ENCODE measurements at places on chromosomes 16 and 17.
A peak's percentile ranks its signal among the peaks of the same experiment; 100 is the strongest.

DNA sequence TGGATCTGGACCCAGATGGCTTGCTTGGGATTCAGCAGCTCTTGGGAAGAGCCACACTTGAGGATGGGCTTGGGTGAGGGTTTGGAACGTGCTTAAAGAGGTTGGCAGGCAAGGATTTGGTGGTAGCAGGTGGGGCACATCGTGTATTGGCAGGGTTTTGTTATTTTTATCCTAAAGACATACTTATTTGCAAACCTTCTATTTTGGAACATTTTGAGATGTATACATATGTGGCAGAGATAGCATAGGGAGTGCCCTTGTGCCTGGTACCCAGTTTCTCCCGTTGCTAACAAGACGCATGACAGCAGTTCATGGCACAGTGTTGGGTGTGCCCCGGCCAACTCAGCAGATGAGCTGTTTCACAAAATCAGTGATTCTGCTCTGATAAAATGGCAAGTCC, 9.1 kb downstream of the BANP start:
- DNase-seq, result no peak

- no peak for DNase-seq
Observed at GRCh38 chr16:3171181-3171854, 16.7 kb upstream of the OR1F1 start.

DNA sequence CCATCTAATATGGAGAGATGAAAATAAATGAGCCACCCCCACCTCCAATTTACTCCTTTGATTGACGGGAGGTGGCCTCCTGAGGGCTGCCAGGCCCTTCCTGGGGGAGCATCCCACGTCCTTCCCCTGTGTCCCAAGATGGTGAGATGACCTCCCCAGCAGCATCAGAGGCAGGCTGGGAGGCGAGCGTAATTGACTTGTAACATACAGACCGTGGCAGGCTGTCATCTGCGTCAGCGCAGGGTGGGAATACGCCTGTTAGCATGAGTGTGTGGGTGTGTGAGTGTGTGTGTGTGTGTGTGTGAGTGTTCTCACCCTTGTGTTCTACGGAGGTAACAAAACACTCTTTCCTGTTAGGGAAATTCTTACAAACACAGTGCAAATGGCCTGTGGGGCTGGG, 156.9 kb upstream of the CIBAR2 start:
- no peak for DNase-seq

GRCh38 chr17:71003736-71004135, 834.4 kb downstream of the KCNJ2 start:
- no peak for DNase-seq

DNA sequence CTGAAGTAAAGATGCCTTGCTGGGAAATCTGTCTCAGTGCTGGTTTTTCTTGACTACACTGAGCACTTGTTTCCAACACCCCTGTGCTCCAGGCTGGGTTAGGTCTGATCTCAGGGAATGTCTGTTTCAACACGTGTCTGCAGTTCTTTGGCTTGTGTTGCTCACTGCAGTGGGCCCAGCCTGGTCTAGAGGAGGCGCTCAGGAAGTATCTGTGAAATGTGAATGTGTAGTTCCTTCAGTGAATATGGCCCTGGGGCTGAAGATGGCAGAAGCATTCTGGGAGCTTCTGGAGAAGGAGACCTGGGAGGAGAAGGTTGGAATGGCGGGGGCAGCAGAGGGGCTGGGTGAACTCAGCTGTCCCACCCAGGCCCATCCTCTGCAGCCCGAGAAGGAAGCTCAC, 8.1 kb upstream of the YPEL3 start:
- no peak for DNase-seq

DNA sequence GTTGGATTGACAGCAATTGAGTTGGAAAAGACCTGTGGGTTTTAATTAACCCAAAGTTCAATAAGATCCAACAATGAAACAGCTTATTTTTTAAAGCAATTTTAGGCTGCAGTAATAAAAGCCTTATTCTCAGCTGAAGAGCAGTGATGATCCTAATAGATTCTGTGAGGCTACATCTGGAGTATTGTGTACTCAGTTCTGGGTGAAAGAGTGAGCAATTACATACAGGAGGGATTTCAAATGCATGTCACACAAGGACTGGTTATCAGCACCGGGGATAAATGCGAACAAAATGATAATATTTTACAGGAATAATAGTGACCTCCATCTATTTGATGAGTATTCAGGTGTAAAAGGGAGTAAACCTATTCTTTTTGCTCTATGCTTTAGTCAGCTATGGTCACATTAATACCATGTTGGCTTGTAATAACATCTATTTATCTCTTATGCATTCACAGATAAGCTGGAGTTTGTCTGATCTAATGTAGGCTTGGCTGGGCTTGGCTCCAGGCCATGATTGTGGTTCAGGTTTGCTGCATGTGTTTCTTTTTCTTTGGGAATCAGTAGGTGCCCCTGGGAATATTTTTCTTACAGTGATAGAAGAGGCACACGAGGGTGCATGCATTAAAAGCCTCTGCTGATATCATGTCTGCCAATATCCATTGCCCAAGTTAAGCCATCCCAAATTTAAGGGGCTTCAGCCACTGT, 22.2 kb upstream of the TOX3 start:
- DNase-seq, result peak; percentile 71

GRCh38 chr16:85134076-85134788, 22.0 kb upstream of the CIBAR2 start:
- no peak for DNase-seq

DNA sequence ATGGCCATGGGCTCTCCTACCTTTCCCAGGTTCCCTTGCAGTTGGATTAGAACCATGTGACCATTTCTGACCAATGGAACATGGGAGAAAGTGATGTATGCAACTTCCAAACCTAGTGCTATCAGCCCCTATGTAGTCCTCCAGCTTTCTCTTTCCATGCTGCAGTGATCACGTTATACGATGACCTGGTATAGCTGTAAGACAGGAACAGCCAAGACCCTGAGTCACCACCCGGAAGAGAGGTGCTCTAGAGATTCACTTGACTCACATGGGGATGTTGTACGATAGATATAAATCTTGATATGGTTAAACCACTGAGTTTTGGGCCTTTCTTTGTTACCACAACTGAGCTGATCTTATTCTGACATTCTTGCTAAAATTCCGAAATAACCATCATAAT, 65.1 kb downstream of the NOG start:
- DNase-seq, result no peak

DNA sequence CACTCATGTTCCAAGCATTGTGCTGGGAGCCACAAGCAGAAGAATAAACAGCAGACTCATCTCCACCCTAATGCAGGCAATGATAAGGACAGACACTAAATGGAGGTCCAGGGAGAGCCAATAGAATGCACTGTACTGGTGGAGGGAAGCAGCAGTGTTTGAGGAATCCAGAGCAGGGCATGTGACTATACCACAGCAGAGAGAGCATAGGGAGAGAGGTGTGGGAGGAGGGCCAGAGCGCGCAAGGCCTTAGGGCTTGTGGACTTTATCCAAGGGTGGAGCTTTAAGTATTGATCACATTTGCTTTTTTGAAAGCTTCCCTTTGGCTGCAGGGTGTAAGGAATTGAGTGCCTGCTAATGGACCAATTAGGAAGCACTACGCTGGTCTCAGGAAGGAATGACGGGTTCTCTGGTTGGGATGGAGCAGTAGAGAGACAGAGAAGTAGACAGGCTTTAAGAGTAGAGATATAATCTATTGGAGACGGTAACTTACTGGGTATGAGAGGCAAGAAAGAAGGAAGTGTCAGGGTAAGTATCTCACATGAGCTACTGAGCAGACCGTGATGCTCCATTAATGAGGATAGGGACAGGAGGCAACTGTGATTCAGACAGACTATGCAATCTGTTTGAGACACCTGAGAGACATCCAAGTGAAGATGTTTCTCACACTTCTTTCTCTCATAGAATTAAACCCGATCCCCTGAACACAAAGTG, 82.2 kb downstream of the MYO1D start:
- no peak for DNase-seq

Data from NCI-H2081 treated with DMSO at 0.1 percent for 48 hours (cell line).